Thoracic aorta (tissue), 2 donors: ENCODE measurements at places on chromosomes 7 and 10.

DNA sequence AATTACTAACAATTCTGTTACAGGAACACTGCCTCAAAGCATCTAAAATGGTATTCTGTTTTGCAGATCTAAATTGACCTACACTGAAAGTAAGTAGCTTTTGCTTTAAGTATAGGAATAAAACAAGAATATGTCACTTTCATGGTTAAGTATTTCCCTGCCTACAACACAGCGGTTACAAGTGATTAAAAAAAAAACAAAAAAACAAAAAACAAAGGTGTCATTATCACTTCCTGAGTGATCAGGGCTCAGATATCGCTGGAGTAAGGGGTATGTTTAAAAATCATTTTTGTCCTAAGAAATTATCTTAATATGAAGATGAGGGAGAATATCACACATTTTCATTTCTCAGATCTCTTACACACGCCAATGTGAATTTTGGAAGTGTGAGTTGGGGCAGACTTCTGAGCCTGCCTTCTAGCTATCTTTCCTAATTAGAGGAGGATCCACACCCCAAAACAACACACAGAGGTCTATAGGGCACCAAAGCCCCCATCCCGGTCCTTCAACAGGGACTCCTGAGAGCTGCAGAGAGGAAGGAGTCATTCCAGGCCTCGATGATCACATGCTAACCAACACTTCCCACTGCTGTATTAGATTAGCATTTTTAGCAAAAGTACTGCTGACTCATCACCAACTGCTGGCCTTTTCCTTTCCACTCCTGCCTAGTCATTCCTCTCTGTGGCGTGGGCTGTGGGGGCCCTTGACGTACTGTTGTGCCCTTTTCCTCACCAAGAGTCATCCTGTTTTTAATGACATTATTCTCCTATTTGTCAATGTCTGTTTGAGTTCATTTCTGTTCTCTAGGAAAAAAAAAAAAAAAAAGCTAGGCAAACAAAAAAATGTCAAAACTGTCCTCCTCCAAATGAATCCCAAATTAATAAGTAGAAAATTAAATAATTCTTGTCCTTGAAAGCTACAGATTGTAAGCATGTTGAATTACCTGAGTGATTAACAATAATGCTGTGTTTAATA lies 31.2 kb downstream of the PRTFDC1 start:
- peak; percentile 46 for DNase-seq

DNA sequence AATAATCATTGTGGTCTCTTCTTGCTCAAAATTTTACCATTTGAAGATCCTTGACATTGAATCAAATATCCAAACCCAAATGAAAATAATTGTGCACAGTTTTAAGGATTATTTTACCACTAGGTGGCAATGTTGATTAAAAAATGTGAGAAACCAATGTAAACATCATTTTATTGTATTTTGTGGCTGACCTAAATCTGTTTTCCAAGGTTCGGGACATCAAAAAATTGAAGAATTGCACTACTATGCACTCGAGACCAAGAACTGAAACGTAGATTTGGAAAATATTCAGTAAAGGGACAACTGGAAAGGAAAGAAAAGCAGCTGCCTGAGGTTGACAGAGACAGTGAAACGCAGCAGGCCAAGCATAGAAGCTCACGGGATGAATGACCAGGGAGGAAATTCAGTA lies 259.3 kb downstream of the SNX13 start:
- no peak for DNase-seq

- DNase-seq = no peak
These were observed 23.1 kb downstream of the TRPV5 start for GRCh38 chr7:142910481-142910880.

DNA sequence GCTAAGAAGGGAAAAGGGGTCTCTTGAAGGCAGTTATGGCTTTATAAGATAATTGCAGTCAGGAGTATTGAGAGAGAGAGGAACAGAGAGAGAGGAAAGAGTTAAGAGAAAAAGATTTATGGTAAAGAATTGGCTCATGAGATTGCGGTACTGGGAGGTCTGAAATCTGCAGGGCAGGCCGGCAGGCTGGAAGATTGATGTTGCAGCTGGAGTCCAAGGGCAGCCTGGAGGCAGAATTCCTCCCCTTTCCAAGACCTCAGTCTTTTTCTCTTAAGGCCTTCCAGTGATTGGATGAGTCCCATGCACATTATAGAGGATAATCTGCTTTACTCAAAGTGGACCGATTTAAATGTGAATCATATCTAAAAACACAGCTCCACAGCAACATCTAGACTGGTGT lies 68.4 kb downstream of the HACD1 start:
- no peak for DNase-seq

- no peak for DNase-seq
These were observed 190.9 kb upstream of the LYZL2 start for GRCh38 chr10:30820261-30820991.
